Naive B cell (primary cell): ENCODE measurements at places on chromosomes 6 and 20. TPM values are rescaled to one million over a fixed set of nuclear protein-coding genes. Genes with fewer than 3 reads are reported as not detected.

- DNase-seq = no peak
Observed at GRCh38 chr20:48291896-48292295, 506.6 kb upstream of the SULF2 start.

DNA sequence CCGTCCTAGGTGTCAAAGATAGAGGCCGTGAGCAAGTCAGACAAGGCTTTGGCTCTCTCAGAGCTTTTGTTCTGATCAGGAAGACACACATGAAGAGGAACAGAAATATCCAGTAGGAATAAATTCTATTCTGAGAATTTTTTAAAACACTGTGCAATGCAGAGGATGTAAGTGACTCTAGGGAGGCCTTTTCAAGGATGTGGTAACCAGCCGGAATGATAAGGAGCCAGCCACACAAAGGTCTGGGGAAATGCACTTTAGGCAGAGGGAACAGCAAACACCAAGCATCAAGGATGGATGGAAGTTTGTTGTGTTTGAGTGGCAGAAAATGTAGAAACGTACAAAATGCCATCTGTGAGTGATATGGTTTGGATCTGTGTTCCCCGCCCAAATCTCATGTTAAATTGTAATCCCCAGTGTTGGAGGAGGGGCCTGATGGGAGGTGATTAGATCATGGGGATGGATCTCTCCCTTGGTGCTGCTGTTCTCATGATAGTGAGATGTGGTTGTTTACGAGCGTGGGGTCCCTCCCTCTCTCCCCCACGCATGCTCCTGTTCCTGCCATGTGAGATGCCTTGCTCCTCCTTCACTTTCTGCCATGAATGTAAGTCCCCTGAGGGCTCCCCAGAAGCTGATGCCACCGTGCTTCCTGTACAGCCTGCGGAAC lies 93.6 kb upstream of the CDYL start:
- no peak for DNase-seq

GRCh38 chr20:37992802-37993409 lies 40.4 kb downstream of the TTI1 start:
- DNase-seq = peak; percentile 27

DNA sequence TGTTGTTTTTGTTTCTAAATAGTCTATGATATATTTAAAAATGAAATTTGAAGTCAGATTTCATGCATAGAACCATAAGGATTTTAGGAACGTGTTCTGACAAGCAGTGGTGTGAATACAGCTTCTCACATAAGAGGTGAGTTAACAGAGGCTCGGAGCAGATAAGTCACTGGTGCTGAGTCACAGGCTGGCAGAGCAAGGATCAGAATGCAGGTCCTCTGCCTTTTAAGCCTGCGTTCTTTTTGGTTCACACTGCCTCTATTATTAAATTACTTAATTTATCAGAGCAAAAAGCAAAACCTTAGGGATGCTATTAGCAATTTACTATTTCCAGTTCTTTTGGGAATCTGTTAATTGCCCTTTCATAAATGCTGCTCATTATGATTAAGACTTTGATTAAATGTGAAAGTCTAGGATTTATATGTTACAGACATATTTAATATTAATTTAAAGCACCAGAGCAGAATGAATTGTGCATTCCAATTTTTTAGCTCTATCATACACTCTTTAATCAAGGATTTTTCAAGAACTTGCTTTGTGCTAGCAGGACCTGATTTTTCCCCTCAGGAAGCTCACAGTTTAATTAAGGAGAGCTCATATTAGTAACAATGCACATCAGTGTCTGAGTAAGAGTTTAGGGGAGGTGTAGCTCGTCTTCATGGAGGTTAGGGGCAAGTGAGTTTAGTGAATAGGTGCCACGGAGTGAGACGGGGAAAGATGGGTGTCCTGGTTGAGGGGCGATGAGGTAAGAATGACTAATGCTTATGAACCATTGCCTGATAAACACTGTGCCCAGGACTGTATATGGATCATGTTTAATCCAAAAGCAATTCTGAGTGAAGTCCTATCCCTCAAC lies 212.7 kb upstream of the AGPAT4 start:
- DNase-seq = no peak

DNA sequence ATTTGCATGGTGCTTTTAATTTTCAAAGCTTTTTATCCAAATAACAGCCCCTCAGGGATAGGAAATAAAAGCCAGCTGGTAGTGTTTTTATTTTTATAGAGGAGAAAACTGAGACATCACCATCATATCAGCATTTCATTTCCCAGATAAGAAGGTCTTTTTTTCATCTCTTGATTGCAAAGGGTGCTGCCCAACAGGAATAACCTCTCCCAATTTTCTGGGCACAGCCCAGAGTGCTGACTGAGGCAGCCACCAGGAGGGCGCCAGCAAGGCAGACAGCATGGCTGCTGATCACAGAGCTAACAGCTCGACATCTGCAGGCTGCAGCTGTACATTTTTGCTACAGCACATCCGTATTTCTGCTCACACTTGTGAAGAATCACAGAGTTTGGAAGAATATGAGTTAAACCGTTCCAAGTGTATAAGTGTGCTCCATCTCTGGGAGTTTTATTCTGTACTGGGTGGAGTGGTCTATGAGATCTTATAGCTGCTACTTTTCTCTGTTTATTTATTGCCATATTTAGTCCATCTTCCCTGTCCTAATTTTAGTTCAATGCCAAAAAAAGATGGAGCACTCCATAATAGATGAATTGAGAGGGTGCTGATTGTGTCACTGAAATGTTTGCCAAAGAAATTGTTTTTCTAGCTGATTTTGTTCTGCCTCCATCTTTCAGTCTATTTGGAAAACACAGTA lies 85.5 kb upstream of the C20orf144 start:
- no peak for DNase-seq

- DNase-seq = no peak
Observed at GRCh38 chr20:24436160-24436559, 33.3 kb upstream of the SYNDIG1 start.

DNA sequence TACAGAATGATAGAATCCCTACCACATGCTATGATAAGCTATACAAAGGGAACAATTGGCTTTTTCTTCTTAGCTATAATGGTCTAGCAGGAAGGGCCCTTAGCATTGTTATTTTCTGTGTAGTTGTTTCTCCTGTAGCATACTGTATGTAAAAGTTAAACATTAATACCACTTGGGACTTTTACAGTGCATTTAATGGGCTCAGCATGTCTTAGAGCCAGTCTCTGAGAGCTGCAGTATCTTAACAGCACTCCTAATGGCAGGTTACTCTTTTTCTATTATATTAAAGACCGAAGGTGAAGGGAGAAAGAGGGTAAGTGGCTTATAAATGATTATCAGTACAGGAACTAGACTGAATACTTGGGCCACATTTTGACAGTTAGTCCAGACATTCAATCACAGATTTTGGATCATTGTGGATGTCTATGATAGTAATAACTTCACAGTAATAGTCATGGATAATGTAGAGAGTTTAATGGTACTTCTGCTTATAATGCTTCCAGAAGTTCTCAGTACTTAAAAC lies 290.7 kb downstream of the PHF3 start:
- no peak for DNase-seq

DNA sequence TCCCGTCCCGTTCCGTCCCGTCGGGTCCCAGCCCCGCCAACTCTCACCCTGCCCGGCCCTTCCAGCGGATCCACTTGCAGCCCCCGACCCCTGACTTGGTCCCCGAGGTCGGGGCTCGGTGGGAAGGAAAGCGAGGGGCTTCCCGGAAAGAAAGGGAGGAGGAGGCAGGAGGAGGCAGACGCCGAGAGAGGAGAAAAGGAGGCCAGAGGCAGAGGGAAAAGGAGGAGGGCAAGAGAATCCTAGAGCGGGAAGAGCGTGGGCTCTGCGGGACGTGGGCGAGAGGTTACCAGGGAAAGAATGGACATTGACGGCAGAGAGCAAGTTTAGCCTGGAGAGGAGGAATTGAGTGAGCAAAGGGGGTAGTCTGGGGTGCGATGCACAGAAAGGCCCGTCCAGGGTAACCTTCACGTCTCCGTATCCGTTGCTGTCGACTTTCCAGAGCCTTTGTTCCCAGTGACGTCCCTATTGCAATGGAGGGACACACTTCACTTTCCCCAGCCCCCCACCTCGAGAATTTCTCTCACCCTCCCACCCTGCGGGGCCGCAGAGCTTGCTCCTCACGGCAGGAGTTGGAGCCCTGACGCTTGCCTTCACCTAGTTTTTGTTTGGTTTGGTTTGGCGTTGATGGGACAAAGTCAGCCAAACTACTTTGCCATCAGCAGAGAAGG lies 477 bp upstream of the MOXD1 start:
- no peak for DNase-seq

The SLPI gene
- polyA plus RNA-seq = not detected

The TRERF1 gene
- 0.08 TPM for polyA plus RNA-seq

The CLVS2 gene
- polyA plus RNA-seq = not detected

The OR2B6 gene
- not detected for polyA plus RNA-seq

The BFSP1 gene
- polyA plus RNA-seq = not detected
